ENCODE measurements at places on chromosomes 7 and 10.

- no peak for DNase-seq
Measured at GRCh38 chr10:100784126-100784525, 38.7 kb downstream of the PAX2 start.

DNA sequence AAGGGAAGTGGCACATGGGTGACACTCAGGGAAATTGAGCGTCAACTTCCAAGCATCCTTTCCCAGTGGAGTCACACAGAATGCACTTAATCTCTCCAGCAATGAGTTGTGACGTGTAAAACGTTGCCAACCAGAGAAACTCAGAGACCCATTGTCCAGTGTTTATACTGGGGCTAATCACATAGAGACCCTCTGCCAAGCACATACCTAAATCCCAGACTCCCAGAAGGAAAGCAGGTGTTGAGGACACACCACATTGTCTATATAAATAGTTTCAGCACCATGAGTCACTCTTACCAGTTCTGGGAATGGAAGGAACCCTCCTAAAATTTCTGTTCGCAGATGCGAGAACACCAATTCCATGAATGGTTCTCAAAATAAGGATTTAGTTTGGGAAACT, 76.4 kb upstream of the BET1 start:
- no peak for DNase-seq

DNA sequence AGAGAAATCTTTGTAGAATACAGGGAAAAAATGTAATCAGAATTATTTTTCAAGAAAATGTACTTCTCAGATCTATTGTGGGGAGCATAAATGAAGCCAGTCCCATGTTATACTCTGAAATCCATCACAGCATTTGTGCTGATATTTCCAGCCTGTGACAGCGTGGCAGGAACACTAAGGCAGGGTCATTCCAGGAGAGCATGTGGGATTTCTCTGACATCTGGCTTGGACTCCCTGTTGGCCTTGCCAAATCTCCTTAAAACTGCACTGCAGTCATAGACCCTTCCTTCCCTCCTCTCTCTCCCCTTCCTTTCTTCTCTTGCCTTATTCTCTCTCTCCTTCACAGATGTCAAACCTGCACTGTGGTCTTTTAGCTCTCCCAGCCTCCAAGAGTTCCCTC, 6.5 kb upstream of the TSPAN13 start:
- peak; percentile 26 for DNase-seq

GRCh38 chr10:128729910-128730420, 603.7 kb upstream of the MKI67 start:
- no peak for DNase-seq

- peak; percentile 79 for DNase-seq
Measured at GRCh38 chr7:87218796-87219544, 562 bp downstream of the TMEM243 start.

GRCh38 chr7:24908166-24908565, 71.8 kb downstream of the OSBPL3 start:
- no peak for DNase-seq

DNA sequence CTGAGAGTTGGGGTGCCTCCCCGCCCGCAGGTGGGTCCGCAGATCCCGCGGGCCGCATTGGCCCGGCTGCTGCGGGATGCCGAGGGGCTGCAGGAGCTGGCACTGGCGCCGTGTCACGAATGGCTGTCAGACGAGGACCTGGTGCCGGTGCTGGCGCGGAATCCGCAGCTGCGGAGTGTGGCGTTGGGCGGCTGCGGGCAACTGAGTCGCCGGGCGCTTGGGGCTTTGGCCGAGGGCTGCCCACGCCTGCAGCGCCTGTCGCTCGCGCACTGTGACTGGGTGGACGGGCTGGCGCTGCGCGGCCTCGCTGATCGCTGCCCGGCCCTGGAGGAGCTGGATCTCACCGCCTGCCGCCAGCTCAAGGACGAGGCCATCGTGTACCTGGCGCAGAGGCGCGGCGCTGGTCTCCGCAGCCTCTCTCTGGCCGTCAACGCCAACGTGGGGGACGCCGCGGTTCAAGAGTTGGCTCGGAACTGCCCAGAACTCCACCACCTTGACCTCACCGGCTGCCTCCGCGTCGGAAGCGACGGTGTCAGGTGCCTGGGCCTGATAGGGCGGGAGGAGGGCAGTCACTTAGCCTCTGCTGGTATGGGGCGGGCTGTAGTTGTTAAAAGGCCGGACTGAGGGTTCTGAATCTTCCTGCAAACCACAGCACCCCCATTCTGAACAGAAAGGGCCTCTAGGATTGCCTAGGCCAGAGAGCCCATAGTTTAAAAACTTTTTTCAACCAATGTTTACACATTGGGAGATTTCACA, 1.3 kb downstream of the FBXL15 start:
- peak; percentile 35 for DNase-seq

DNA sequence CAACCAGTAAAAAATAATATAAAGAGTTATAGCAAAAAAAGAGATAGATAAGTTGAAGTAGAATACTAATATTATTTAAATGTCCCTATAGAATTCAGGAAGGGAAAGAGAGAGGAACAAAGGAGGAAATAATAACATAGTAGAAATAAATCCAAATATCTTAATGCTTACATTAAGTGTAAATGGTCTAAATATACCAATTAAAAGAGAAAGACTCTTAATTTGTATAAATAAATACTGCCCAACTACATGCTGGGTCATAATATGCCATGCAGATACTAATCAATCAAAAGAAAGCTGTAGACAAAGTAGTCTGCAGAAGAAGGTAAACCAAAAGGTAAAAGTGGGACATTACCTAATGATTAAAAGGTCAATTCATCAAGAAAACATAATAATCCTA, 43.3 kb upstream of the VIPR2 start:
- DNase-seq, result no peak

DNA sequence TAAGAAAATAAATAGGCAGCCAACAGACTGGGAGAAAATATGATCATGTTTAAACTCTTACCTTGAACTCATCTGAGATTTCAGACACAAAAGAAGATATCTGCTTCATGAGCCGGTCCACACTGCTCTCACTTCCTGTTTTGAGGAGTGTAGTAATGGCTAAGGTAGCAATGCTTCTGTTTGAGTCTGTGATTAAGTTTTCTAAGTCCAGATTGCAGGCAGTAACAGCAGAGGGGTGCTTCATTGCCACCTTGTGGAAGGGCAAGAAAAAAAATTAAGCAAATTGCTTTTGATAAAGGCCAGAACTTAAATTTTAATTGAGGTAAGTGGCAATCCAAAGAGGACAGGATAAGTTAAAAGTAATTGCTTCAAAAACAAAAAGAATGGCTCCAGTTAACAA, 69.1 kb downstream of the MEST start:
- peak; percentile 34 for DNase-seq

Measured in GM03348 (cell line).